RPMI7951 (cell line): ENCODE measurements at places on chromosomes 2 and 18. TPM values are rescaled to one million over a fixed set of nuclear protein-coding genes. Genes with fewer than 3 reads are reported as not detected.

The OXER1 gene
- total RNA-seq: not detected in 2 replicates

The SPR gene
- total RNA-seq: 26.6 and 30.7 TPM in 2 replicates

The ALPP gene
- not detected in 2 replicates for total RNA-seq

The STRADB gene
- 61.0 and 83.4 TPM in 2 replicates for total RNA-seq

The LIMS4 gene
- total RNA-seq: 0.12 and 0.29 TPM in 2 replicates

The AAK1 gene
- 33.9 and 44.0 TPM in 2 replicates for total RNA-seq

The SAG gene
- 0.12 TPM in 1 of 2 replicates, not detected in the other for total RNA-seq

The GKN2 gene
- total RNA-seq: not detected in 2 replicates

The FAM237A gene
- total RNA-seq: not detected in 2 replicates

The CD8B gene
- not detected in 2 replicates for total RNA-seq

The CCDC74A gene
- total RNA-seq: 33.9 and 41.9 TPM in 2 replicates

The RTP5 gene
- not detected in 2 replicates for total RNA-seq

The EFHD1 gene
- 1.2 and 1.7 TPM in 2 replicates for total RNA-seq

The GAL3ST2 gene
- not detected in 2 replicates for total RNA-seq

The GLI2 gene
- 3.2 and 3.9 TPM in 2 replicates for total RNA-seq

The CUL3 gene
- 89.0 and 102 TPM in 2 replicates for total RNA-seq

The CDH2 gene
- total RNA-seq: 35.8 and 43.7 TPM in 2 replicates

The SLC5A7 gene
- total RNA-seq: not detected in 2 replicates

The SP140 gene
- 0.12 and 0.59 TPM in 2 replicates for total RNA-seq

The SERPINB13 gene
- not detected in 2 replicates for total RNA-seq

The RPE gene
- 120 and 149 TPM in 2 replicates for total RNA-seq

The LHCGR gene
- not detected in 2 replicates for total RNA-seq

The EPB41L3 gene
- 5.8 and 6.4 TPM in 2 replicates for total RNA-seq

The SP110 gene
- 13.5 and 19.7 TPM in 2 replicates for total RNA-seq

The FAM110C gene
- total RNA-seq: not detected in 2 replicates

The MTCL1 gene
- 7.6 and 9.3 TPM in 2 replicates for total RNA-seq

The PPP1R1C gene
- 3.1 and 4.2 TPM in 2 replicates for total RNA-seq

The GBX2 gene
- 0.24 TPM in 1 of 2 replicates, not detected in the other for total RNA-seq

The MARCO gene
- total RNA-seq: not detected in 2 replicates

The ACYP2 gene
- 19.2 and 20.6 TPM in 2 replicates for total RNA-seq

The CLIP4 gene
- 38.0 and 40.3 TPM in 2 replicates for total RNA-seq

The COL5A2 gene
- total RNA-seq: 175 and 204 TPM in 2 replicates

The TNFRSF11A gene
- 0.10 and 0.36 TPM in 2 replicates for total RNA-seq

The ALMS1 gene
- 14.2 and 16.7 TPM in 2 replicates for total RNA-seq

The ZNF804A gene
- 0.10 and 0.24 TPM in 2 replicates for total RNA-seq

The ONECUT2 gene
- 0.10 and 0.12 TPM in 2 replicates for total RNA-seq

The ACMSD gene
- not detected in 2 replicates for total RNA-seq

The SERPINB3 gene
- 0.20 TPM in 1 of 2 replicates, not detected in the other for total RNA-seq

The MAP3K2 gene
- 27.0 and 31.5 TPM in 2 replicates for total RNA-seq

The KANSL3 gene
- total RNA-seq: 21.1 and 25.4 TPM in 2 replicates

The OR6B3 gene
- total RNA-seq: not detected in 2 replicates

The NCKAP5 gene
- total RNA-seq: 0.49 and 1.1 TPM in 2 replicates

The STK17B gene
- 69.9 and 75.5 TPM in 2 replicates for total RNA-seq

The SLC19A3 gene
- not detected in 2 replicates for total RNA-seq

The FAM124B gene
- total RNA-seq: not detected in 2 replicates

The LOXHD1 gene
- total RNA-seq: not detected in 2 replicates

The TSPYL6 gene
- total RNA-seq: not detected in 2 replicates

The NBEAL1 gene
- 13.2 and 15.3 TPM in 2 replicates for total RNA-seq
